CD4-positive, alpha-beta memory T cell (primary cell): ENCODE measurements at places on chromosomes 11 and 22. TPM values are rescaled to one million over a fixed set of nuclear protein-coding genes. Genes with fewer than 3 reads are reported as not detected.

Gene NADSYN1
- 243 TPM for total RNA-seq

Gene ANO1
- total RNA-seq, result not detected

Gene OR5AS1
- total RNA-seq, result not detected

Gene SCGB1D2
- not detected for total RNA-seq
